Nephron progenitor cell (in vitro differentiated cells): ENCODE measurements at places on chromosomes 11 and 22.

DNA sequence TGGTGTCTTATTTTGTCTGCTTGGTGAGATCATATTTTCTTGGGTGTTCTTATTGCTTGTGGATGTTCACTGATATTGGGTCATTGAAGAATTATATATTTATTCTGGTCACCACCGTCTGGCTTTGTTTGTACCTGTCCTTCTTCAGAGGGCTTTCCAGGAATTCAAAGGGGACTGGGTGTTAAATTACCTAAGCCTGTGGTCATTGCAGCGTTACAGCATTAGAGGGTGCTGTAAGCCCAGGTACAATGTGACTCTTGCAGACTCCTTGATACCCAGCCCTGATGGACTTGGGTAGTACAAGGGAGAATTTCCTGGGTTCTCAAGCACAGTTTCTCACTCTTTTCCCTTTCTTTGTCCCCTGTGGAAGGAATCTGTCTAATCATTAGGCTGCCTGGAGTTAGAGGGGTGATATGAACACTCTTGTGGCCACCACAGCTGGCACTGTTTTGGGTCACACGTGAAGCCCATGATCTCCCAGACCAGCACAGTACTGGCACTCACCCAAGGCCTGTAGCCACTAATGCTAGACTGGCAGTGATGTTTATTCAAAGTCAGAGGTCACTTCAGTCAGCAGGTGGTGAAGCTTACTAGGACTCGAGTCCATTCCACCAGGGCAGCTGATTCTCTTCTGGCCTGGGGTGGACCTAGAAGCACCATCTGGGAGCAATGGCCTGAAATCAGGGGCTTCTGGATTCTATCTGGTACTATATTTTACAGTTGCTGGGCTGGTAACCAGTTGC, 56.1 kb upstream of the NARS2 start:
- no peak for DNase-seq

DNA sequence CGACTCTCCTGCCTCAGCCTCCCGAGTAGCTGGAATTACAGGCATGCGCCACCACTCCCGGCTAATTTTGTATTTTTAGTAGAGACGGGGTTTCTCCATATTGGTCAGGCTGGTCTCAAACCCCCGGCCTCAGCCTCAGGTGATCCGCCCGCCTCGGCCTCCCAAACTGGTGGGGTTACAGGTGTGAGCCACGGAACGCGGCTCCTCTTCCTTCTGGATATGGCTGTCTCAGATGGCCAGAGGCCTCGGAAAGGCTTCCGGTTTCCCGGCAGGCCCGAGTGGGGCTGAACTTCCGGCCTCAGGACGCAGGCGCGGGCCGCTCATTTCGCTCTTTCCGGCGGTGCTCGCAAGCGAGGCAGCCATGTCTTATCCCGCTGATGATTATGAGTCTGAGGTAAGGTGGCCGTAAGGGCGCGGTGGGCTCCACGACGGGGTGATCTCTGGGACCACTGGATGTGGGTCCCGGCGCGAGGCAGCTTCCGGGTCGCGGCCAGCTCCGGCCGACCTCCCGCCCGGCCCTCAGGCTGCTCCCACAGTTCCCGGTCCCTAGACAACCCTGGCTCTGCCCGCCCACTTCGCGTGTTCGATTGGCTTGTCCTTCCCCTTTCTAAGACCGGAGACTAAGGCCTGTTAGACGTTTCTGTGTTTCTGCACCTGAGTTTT, at the start of gene EIF3L:
EIF3L (plus strand) TSS at position 331 of the 663 bp plus-strand sequence; CDS start at position 362, 31 bp downstream.
- peak; percentile 86 for DNase-seq

DNA sequence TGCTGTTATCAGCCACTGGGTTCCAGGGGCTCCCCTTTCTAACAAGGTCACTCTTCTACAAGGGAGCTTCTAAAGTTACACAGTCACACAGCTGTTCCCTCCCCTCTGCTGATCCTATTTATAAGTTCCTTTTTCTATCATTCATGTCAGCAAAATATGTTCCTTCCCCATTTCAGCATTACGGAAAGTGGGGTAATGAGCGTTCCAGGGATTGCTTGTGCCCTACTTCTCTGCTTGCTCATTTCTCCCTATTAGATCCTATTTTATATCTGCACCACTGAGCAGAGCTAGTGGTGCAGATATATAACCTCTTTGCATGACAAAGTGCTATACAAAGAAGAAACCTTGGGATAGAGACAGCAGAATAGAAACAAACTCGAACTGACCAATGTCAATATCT, 22.7 kb upstream of the PLEKHB1 start:
- no peak for DNase-seq

GRCh38 chr11:21820176-21820575, 372.7 kb upstream of the ANO5 start:
- DNase-seq, result no peak

DNA sequence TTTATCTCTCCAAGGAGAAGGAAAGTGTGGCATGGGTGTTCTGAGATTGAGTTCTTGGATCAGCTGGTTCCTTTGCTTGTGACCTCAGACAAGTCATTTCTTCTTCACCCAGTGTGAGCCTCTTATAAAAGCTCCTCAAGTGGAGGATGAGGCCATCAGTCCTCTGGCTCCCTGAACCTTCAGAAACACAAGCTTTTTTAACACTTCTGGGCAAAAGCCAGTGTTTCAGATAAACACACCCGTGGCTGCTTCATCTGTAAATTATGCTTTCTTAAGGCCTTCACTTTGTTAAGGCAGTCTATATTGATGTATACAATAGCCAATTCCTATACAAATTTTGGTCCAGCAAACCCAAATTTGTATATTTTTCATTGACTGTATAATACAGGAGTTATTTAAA, 179.9 kb downstream of the DBX1 start:
- DNase-seq, result no peak

- DNase-seq, result no peak
These were observed 350.8 kb downstream of the DLG2 start for GRCh38 chr11:85276332-85276731.

GRCh38 chr11:57425565-57426438, 1.1 kb downstream of the SLC43A3 start:
- no peak for DNase-seq

DNA sequence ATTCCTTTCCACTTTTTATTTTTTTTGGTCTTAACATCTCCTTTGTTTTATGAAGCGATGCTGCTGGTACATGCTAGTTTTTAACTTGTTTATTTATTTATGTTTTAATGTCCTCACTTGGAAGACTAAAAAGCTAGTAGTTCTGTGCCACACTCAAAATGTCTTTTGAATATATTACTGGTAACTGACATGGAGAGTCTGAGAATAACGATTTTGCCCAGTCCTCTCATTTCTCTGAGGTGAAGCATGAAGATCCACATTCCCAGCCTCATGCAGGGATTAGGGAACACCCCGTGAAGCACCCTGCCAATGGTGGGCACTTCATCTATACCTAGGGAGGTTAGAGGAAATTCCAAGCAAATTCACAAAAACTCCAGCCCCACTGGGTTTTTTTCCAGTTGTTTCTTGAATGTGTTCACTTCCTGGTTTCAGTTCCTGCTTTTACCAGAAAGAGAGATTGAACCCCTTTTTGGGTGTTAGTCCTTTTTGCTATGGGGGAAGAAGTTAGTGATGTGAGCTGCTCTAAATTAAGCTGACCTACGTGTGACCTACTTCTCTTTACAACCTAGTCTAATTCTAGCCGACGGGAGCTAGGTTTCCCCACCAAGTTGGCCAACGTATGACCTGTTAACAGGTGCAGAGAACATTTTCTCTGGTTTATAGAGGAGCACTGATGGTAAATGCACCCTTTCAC, 106.1 kb downstream of the SLC1A2 start:
- DNase-seq, result no peak

- DNase-seq, result no peak
These were observed at the start of gene INS for GRCh38 chr11:2160736-2161259. INS (minus strand) TSS chr11:2161209; CDS start chr11:2160971, 238 bp downstream.

DNA sequence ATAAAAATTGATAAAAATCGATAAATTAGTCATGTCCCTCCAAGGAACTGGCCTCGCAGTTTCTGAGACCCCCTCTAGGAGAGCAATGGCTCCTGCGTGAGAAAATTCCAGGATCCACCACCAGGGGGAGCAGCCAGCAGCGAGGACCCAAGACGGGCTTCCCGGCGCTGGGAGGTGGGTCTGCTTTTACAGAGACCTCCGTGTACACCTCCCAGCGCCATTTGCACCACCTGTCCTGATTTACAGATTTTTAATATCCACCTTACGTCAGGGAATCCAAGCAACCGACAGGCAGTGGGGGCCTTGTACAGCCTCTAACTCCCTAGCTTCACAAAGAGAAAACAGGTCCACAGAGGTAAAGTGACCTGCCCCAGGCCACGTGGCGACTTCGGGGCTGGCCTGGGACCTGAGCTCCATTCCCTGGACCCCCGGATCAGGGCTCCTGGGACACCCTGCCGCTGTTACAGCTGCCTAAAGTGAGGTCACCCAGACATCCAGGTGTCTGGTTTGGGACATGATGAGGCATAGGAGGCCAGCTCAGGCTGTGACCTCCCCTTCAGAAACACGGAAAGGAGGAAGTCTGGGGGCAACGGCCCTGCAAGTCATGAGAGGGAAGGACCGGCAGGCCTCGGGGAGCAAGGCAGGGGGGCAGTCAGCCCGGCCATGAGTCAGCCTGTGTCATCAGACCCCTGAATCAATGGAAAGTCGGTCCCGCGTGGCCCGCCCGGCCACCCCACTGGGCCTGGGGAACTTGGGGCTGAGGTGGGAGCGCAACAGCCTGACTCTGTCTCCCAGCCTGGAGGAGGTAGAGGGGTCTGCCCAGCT, 3.5 kb downstream of the OSM start:
- peak; percentile 95 for DNase-seq

DNA sequence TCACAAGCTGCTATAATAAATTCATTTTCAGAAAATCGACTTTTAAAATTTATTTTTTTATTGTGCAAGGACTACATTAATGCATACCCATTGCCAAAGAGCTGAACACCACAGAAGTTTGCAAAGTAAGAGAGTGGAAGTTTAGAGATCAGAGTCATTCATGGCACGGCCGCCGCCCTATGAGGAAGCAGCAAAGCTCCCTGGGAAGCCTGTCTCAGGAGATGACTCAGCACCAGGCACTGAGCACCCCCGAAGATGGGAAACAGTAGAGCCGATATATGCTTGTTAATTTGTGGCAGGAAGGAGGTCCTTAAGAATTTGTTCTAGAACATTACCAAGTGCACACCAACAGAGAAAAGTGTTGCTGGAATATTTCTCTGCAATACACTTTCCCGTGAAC, 693.7 kb downstream of the OPCML start:
- no peak for DNase-seq

DNA sequence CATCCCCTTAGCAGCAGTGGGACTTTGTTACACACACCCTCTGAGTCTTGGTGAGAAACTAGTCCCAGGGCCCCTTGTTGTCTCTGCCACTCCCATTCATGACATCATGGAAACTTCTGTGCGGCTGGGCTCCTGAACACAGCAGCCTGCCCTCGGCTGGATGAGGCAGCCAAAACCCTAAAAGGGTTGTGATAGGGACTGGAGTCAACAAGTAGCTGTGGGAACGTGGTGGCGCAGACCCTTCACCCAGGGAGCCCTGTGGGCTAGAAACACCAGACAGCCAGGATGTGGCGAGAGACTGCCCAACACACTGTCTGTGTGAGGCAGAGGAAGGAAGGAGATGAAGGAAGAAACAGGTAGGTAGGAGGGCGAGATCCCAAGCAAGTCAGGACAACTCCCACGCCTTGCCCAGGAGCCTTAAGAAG, 3.9 kb downstream of the CD3D start:
- DNase-seq, result no peak

- no peak for DNase-seq
These were observed 16.8 kb upstream of the IGLL5 start for GRCh38 chr22:22870577-22871404.

- DNase-seq, result no peak
These were observed 17.6 kb downstream of the GDPD5 start for GRCh38 chr11:75508051-75508561.

DNA sequence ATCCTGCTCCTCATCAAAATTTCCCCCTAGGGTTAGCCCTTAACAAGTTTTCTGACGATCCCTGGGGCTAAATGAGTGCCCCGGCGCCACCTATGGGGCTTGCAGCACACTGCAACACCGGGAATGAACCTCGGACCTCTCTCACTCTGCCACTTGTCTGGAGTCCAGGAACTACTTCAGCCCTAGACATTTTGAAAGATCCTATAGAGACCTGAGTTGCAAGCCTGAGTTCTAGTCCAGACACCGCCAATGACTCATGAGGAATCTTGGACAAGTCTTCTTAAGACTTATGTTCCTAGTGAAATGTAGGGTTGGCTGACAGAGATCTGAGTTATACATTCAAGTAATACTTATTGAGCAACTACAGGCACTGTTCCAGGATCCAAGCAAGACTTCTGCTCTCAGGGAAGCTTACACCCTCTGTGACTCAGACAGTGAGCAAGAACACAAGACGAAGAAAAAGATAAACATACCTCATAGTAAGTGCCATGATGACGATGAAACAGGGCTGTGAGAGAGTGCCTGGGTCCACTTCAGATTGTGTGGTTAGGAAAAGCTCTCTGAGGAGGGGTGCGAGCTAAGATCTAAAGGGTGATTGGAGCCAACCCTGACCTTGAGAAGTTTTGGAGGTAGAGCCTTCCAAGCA, 10.2 kb upstream of the STK33 start:
- DNase-seq, result peak; percentile 62

GRCh38 chr22:45968003-45968650, 8.8 kb downstream of the WNT7B start:
- DNase-seq, result no peak

DNA sequence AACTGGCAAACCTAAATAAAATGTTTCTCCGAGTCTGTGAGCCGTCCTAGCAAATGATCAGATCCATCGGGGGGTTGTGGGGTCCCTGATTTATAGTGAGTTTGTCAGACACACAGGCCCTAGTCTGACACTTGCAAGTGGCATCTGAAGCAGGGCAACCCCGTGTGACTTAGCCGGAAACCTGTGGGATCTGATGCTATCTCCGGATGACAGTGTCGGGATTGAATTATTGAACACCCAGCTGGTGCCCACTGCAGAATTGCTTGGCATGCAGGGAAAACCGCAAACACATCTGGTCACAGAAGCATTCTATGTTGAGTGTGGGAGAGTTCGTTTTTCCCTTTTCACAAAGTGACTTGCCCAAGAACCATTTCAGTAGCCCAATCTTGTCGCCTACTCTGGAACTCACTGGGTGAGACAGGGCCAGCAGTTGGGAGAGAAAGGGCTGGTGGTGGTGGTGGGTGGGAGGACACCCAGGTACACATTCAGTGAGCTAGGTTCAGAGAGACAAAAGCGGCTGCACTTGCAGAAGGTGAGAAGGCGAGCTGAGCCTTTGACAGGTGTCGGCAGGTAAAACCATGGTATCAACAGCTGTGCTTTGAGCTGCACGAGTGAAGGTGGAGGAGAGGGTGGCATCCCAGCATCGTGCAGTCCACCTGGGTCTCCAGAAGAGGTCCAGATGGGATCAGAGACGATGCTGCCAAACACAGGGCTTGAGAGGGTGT, 33.7 kb upstream of the B3GAT1 start:
- no peak for DNase-seq

DNA sequence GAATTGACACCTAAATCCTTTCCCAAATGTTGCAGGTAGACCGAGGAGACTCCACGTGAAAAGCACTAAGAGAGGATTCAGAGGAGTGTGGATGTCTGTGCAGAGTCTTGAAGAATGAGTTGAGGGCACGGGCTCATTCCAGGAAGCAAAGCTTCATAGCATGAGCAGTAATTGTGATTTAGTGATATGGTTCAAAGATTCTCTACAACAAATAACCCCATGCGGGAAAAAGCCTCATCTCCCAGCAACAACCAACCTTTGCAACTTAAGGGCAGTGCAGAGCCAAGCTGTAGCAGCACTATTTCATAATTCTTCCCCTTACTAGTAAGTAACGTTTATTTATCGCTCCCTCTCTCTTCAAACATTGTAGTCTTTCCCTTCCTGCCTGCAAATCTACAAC, 87.5 kb upstream of the CLMP start:
- no peak for DNase-seq

- no peak for DNase-seq
These were observed 290.7 kb downstream of the NTM start for GRCh38 chr11:131661132-131661531.
